ENCODE measurements at places on chromosomes 16 and 17. TPM values are rescaled to one million over a fixed set of nuclear protein-coding genes. Genes with fewer than 3 reads are reported as not detected.

ACSM2A gene
- total RNA-seq, result not detected

NGFR gene
- 0.07 TPM for total RNA-seq

CA7 gene
- not detected for total RNA-seq

KRT23 gene
- not detected for total RNA-seq

TBC1D3K gene
- not detected for total RNA-seq

TMIGD1 gene
- not detected for total RNA-seq

MFAP4 gene
- not detected for total RNA-seq

TBC1D3E gene
- total RNA-seq, result not detected

NACA2 gene
- not detected for total RNA-seq

KRT14 gene
- total RNA-seq, result 0.18 TPM

SLC35G6 gene
- total RNA-seq, result not detected
